IPS DF 19.7 (cell line): ENCODE measurements at places on chromosomes 16 and 17.

DNA sequence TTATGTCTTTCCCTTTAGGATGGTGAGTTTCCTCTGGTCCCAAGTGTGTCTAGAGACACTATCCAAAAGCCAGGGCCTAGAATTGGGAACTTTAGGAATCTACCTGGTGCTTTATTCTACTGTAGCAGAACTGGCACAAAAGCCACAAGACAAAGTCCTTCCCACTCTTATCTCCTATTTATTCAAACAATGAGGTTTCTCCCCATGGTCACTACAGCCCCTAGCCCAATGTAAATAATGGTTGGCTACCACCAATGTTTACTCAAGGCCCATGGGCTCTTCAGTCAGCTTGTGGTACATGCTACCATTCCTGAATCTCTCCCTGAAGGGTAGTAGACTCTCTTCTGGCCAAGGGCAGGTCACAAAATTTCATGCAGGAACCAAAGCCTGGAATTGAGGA is 789.4 kb upstream of the KIF2B start:
- DNase-seq = no peak

GRCh38 chr16:56549161-56549560 is 15.7 kb upstream of the MT4 start:
- DNase-seq = no peak

GRCh38 chr16:1019231-1020090 is 37.9 kb downstream of the SOX8 start:
- no peak for DNase-seq

- no peak for DNase-seq
These were observed 3.2 kb upstream of the TMEM88 start for GRCh38 chr17:7851438-7852261.

DNA sequence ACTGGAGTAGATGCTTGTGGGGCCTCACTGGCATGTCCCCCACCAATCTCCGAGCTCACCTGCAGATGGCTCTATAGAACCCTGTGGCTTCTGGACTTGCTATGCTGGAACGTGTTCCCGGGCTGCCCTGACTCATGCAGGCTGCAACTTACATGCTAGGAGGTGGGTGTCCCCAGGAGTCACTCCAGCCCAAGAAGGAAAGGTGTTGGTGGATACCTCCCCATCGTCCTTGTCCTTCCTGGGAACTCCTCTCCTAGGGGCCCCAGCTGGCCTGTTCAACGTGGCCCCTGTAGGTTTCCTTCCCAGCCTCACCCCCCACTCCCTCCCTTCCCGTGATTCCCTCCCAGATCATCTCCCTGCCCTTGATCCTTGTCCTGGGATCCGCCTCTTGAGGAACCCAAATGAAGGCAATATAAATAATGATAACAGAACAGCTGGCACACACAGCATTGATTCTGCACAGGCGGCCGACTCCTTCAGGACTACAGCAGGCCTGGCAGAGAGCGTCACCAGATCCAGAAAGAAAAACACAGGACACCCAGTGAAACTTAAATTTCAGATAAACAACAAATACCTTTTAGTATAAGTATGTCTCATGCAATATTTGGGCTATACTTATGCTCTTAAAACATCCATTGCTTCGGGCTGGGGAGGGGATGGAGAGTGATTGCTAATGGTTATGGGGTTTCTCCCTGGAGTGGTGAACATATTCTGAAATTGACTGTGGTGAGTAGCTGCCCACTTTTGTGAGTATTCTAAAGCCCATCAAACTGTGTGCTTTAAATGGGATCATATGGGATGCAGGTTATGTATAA is 221.1 kb upstream of the GSE1 start:
- no peak for DNase-seq
